ENCODE measurements at places on chromosomes 3 and 15.

- DNase-seq, result no peak
Observed at GRCh38 chr15:29410338-29410737, 140.7 kb upstream of the NSMCE3 start.

DNA sequence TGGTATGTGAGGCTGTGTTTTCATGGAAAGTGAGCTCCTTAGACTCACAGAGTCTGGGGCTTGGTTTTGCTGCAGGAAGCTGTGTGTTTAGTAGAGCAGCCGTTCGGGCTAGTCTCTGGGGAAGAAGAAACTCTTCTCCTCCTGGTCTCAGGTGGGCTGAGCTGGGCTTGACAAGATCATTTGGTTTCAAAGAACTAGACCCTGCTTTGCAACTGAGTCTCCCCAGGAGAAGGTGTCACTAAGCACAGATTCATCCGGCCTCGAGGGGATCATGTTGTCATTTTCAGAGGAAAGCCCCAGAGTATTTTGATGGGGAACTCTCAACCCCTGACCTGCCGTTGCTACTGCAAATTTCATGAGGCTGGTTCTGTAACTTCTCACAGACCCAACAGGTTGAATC lies 188.5 kb downstream of the FAM43A start:
- DNase-seq, result no peak

GRCh38 chr3:150458001-150458400 lies 49.9 kb downstream of the TSC22D2 start:
- no peak for DNase-seq

DNA sequence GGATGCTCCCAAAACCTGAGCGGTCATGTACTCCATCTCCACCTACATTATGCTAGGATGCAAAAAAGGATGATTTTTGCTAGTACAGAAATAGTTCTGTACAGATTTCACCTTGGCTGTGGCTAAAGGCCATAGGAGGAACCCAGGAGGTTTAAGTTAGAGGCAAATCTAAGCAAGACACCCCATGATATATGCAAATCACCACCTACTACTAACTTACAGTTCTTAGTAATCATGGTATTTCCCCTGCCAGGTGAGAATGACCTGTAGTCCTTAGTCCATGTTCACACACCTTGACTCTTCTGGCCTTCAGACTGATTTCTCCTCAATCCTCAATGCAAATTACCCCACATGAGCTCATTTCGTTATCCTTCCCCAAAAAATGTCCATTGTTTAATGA lies 154.2 kb downstream of the IMPG2 start:
- no peak for DNase-seq

GRCh38 chr3:114356066-114356465 lies 62.2 kb downstream of the TIGIT start:
- DNase-seq, result peak; percentile 17

DNA sequence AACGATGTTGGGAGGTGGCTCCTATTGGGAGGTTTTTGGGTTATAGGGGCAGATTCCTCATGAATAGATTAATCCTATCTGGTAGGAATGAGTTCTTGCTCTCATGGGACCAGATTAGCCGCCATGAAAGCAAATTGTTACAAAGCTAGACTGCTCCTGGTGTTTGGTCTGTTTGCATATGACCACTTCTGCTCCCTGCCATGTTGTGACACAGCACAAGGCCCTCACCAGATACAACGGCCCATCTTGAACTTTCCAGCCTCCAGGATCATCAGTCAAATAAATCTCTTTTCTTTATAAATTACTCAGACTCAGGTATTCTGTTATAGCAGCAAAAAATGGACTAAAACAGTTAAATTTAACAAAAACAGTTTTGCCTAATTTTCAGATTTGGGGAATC lies 34.4 kb downstream of the TRIM42 start:
- DNase-seq, result no peak

- no peak for DNase-seq
Observed at GRCh38 chr3:8070011-8070410, 431.6 kb upstream of the LMCD1 start.

GRCh38 chr3:43874290-43874689 lies 183.6 kb downstream of the ABHD5 start:
- no peak for DNase-seq

DNA sequence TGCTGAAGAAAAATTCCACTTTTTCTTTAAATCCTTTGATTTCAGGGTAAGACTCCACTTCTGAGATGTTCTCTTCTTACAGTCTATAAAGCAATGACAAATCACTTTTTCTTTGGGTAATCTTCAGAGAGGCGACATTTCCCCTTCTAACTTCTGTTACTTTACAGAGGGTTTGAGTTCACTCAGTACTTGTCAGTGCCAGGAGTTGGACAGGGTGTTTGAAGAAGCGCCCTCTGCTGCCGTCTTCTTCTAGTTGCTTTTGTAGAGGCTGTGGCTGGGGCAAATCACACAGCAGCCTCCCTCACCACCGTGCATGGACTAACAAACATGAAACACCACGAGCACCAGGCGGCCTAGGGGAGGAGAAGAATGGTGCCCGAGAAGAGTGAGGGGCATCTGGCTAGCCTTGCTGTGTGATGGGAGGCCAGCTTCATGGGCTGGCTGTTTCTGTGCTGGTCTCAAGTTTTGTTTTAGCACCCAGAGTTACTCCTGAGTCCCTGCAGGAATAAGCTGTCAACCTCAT lies at the start of gene CD80:
Gene CD80, minus strand, starts transcription at position 174 of the 523 bp plus-strand sequence. CDS start 1,886 bp downstream, outside the sequence.
- no peak for DNase-seq

- no peak for DNase-seq
Observed at GRCh38 chr3:149080699-149081091, 5.6 kb downstream of the HLTF start.

- no peak for DNase-seq
Observed at GRCh38 chr3:161231861-161232260, 10.8 kb downstream of the NMD3 start.

- no peak for DNase-seq
Observed at GRCh38 chr3:124926426-124927101, 8.0 kb downstream of the MUC13 start.

Data from retina (tissue), 1 donor.